CD4-positive, alpha-beta memory T cell (primary cell): ENCODE measurements at places on chromosomes 1 and 21. TPM values are rescaled to one million over a fixed set of nuclear protein-coding genes. Genes with fewer than 3 reads are reported as not detected.

The KCNH1 gene
- not detected for total RNA-seq

- H3K4me1 ChIP-seq = peaks cover 6% of the 10 kb centered on the region
- H3K36me3 ChIP-seq = no peaks in the 10 kb centered on the region
- H3K4me3 ChIP-seq = no peak overlapping the region
- H3K27ac ChIP-seq = no peak overlapping the region
- H3K27me3 ChIP-seq = no peaks in the 10 kb centered on the region
- DNase-seq = no peak
Observed at GRCh38 chr1:172686143-172686542, 27.2 kb downstream of the FASLG start.

GRCh38 chr1:207944571-207944970 is 33.6 kb upstream of the CD34 start:
- H3K4me1 ChIP-seq = no peaks in the 10 kb centered on the region
- H3K4me3 ChIP-seq = no peak overlapping the region
- no peaks in the 10 kb centered on the region for H3K36me3 ChIP-seq
- H3K27me3 ChIP-seq = no peaks in the 10 kb centered on the region
- DNase-seq = no peak
- no peak overlapping the region for H3K27ac ChIP-seq

The GLIS1 gene
- total RNA-seq = not detected

DNA sequence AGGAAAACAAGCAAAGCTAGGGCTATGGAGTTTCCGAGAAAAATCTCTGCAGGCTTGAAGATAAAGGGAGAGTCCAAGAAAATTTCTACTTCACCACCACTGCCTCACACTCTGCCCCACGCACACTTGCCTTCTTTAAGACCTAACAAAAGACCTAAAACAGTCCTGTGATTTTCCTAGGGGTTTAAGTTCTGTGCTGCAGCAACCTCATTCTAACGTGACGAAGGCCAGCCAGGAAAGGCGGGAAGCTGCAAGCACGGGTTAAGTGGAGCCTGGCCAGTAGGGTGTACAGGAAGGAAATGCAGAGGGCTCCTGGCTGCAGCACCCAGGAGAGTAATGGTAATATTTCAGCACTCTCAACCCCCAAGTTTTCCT is 1.5 kb downstream of the SPATA6 start:
- H3K4me3 ChIP-seq = no peak overlapping the region
- no peaks in the 10 kb centered on the region for H3K36me3 ChIP-seq
- no peaks in the 10 kb centered on the region for H3K27me3 ChIP-seq
- no peak for DNase-seq

DNA sequence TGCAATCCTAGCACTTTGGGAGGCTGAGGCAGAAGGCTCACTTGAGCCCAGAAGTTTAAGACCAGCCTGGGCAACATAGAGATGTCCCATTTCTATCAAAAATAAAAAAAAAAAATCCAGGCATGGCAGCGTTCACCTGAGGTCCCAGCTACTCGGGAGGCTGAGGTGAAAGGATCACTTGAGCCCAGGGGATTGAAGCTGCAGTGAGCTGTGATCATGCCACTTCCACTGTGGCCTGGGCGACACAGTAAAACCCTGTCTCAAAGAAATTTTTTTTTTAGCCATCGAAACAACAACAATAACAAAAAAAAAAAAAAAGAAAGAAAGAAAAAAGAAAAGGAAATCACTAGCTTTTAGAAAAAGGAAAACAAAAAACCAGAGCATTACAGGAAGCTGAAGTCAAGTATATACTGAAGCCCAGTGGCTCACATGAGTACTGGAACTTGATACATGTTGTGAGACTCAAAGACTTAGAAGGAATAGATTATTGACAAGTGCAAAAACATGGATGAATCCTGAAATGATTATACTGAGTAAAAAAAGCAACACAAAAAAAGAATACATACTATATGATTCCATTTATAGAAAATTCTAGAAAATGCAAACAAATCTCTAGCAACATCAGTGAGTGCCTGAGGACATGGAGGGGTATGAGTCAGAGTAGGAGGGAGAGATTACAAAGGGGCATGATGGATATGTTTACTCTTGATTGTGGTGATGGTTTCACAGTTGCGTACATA is 6.1 kb upstream of the RABGAP1L start:
- no peaks in the 10 kb centered on the region for H3K36me3 ChIP-seq
- no peak overlapping the region for H3K4me3 ChIP-seq
- H3K4me1 ChIP-seq = peaks cover 42% of the 10 kb centered on the region
- H3K27ac ChIP-seq = peak overlapping the region; percentile 21

The PLA2G4A gene
- total RNA-seq = 0.32 TPM

DNA sequence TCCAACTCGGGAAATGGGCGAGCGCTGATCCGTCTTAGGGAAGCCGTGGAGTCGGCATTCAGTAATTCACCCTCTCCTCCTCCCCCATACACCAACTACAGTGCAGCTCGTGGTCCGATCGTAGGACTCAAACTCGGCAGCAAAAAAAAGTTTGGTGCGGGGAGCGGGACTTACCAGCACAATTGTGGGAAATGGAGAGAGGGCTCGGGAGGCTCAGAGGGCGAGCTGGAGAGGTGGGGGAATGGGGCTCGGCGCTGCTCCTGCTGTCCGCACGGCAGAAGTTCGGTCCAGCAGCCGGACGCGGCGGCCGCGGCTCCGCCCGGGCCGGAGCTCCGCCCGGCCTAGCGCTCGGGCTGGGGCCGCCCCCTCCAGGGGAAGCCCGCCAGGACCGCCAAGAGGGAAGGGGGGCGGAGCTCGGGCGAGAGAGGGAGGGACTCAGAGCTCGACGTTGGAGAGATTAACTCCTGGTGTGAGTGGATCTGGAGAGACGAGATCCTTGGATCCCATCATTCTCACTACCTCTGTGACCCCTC is 676 bp upstream of the PIAS3 start:
- H3K36me3 ChIP-seq = peaks cover 21% of the 10 kb centered on the region
- no peaks in the 10 kb centered on the region for H3K27me3 ChIP-seq
- H3K4me3 ChIP-seq = peak overlapping the region; percentile 96
- peak overlapping the region; percentile 74 for H3K27ac ChIP-seq
- DNase-seq = peak; percentile 65
- H3K4me1 ChIP-seq = peaks cover 17% of the 10 kb centered on the region

The CELA2B gene
- not detected for total RNA-seq

The PFKFB2 gene
- total RNA-seq = 1.9 TPM

The RCAN1 gene
- 6.3 TPM for total RNA-seq

DNA sequence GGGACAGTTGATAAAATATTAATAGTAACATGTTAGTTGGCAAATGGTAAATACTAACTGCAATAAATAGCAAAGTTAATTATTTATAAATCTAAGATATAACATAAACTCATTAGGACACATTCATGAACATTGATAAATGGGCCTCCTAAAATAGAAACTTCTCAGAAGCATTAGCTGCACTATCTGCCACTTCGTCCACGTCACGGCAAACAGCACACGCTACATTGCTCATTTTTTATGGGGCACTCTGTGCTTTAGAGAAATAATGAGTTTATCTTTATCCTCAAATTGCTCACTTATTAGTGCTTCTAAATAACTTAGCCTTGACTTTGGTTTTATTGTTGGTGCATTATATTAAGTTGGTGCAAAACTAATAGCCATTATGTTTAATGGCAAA is 16.3 kb upstream of the HPCAL4 start:
- no peak overlapping the region for H3K27ac ChIP-seq
- no peaks in the 10 kb centered on the region for H3K36me3 ChIP-seq
- H3K4me1 ChIP-seq = no peaks in the 10 kb centered on the region
- H3K27me3 ChIP-seq = no peaks in the 10 kb centered on the region
- no peak for DNase-seq

GRCh38 chr1:28112388-28113241 is 24.2 kb upstream of the EYA3 start:
- peaks cover 10% of the 10 kb centered on the region for H3K4me1 ChIP-seq
- DNase-seq = no peak
- no peak overlapping the region for H3K4me3 ChIP-seq

The SV2A gene
- 5.0 TPM for total RNA-seq

- no peaks in the 10 kb centered on the region for H3K36me3 ChIP-seq
- no peak overlapping the region for H3K4me3 ChIP-seq
- DNase-seq = peak; percentile 77
- H3K27ac ChIP-seq = no peak overlapping the region
Observed at GRCh38 chr1:65075123-65075976, 72.7 kb upstream of the AK4 start.

- H3K4me1 ChIP-seq = no peaks in the 10 kb centered on the region
- H3K27ac ChIP-seq = no peak overlapping the region
- H3K36me3 ChIP-seq = no peaks in the 10 kb centered on the region
- no peaks in the 10 kb centered on the region for H3K27me3 ChIP-seq
Observed at GRCh38 chr1:38352869-38353268, 306.3 kb upstream of the POU3F1 start.

The ZNF593OS gene
- not detected for total RNA-seq

The DIPK1A gene
- total RNA-seq = 14.5 TPM

DNA sequence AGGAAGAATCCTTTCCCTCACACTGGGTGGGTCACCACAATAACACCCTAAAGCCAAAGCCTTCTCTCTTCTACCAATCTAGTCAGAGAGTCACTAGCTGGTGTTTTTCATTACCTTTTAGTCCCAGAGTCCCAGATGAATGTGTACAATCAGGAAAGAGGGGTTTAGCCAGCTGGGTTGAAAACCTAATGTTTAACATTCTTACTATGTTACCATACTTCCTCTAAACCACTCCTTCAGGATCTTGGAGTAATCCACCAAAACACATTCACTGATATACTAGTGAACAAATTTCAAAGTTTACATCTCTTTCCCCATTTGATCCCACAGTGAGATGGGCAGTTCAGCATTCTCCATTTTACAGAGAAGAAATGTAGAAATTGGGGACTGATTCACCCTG is 9.7 kb downstream of the LPAR3 start:
- H3K27ac ChIP-seq = no peak overlapping the region
- peaks cover under 1% of the 10 kb centered on the region for H3K4me1 ChIP-seq
- H3K27me3 ChIP-seq = no peaks in the 10 kb centered on the region
- no peak for DNase-seq
- H3K4me3 ChIP-seq = no peak overlapping the region

GRCh38 chr1:209526137-209526536 is 57.4 kb upstream of the CAMK1G start:
- no peak for DNase-seq
- H3K36me3 ChIP-seq = no peaks in the 10 kb centered on the region
- H3K27me3 ChIP-seq = no peaks in the 10 kb centered on the region
- no peaks in the 10 kb centered on the region for H3K4me1 ChIP-seq
- no peak overlapping the region for H3K4me3 ChIP-seq

- H3K36me3 ChIP-seq = no peaks in the 10 kb centered on the region
- no peaks in the 10 kb centered on the region for H3K27me3 ChIP-seq
- H3K27ac ChIP-seq = no peak overlapping the region
- no peak overlapping the region for H3K4me3 ChIP-seq
- H3K4me1 ChIP-seq = no peaks in the 10 kb centered on the region
Observed at GRCh38 chr1:204670152-204670927, 15.2 kb downstream of the LRRN2 start.

- H3K27ac ChIP-seq = no peak overlapping the region
- no peaks in the 10 kb centered on the region for H3K4me1 ChIP-seq
- no peaks in the 10 kb centered on the region for H3K27me3 ChIP-seq
Observed at GRCh38 chr1:94115900-94116436, 5.0 kb downstream of the ABCA4 start.

The ZNF683 gene
- not detected for total RNA-seq

DNA sequence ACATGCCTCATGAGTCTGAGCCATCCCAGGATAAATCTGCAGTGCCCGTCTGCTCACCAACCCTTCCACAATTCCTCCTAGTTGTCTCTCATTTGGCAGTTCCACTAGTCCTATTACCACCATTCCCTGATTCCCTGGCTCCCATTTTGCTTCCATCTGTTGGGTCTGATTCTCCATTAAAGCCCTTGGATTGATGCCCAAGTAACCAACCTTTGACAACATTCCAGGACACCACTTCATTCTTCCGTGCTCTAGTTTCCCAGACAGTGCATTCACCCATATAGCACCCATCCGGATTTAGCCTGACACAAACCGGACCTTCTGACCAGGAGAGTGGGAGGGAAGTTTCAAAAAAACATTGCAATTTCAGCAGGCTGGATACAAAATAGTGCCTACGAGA is 189.4 kb upstream of the PALMD start:
- no peak overlapping the region for H3K4me3 ChIP-seq
- no peak for DNase-seq
- no peak overlapping the region for H3K27ac ChIP-seq
- H3K36me3 ChIP-seq = no peaks in the 10 kb centered on the region

DNA sequence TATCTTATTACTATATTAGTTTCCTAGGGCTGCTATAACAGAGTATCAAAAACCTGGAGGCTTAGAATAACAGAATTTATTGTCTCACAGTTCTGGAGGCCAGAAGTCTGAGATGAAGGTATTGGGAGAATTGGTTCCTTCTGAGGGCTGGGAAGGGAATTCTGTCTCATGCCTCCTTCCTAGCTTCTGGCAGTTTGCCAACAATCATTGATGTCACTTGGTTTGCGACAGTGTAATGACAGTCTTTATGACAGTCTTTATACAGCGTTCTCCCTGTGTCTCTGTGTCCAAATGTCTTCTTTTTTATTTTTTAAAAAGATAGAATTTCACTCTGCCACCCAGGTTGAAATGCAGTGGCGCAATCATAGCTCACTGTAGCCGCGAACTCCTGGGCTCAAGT is 15.8 kb upstream of the CENPF start:
- no peak for DNase-seq
- no peak overlapping the region for H3K27ac ChIP-seq
- H3K27me3 ChIP-seq = no peaks in the 10 kb centered on the region
- H3K4me1 ChIP-seq = no peaks in the 10 kb centered on the region
- no peak overlapping the region for H3K4me3 ChIP-seq

- no peaks in the 10 kb centered on the region for H3K36me3 ChIP-seq
- H3K27me3 ChIP-seq = peaks cover 6% of the 10 kb centered on the region
- H3K27ac ChIP-seq = no peak overlapping the region
- peaks cover 4% of the 10 kb centered on the region for H3K4me1 ChIP-seq
- no peak for DNase-seq
Observed at GRCh38 chr1:11484321-11484655, 5.3 kb downstream of the DISP3 start.

- H3K27ac ChIP-seq = no peak overlapping the region
- no peaks in the 10 kb centered on the region for H3K36me3 ChIP-seq
- peaks cover 9% of the 10 kb centered on the region for H3K4me1 ChIP-seq
- no peak overlapping the region for H3K4me3 ChIP-seq
Observed at GRCh38 chr1:46401964-46402626, 8.0 kb downstream of the FAAH start.

- H3K27ac ChIP-seq = no peak overlapping the region
- no peaks in the 10 kb centered on the region for H3K27me3 ChIP-seq
- no peaks in the 10 kb centered on the region for H3K36me3 ChIP-seq
Observed at GRCh38 chr1:34460193-34460592, 283.5 kb downstream of the C1orf94 start.

- no peak for DNase-seq
- no peak overlapping the region for H3K4me3 ChIP-seq
- H3K36me3 ChIP-seq = no peaks in the 10 kb centered on the region
- no peaks in the 10 kb centered on the region for H3K27me3 ChIP-seq
- no peaks in the 10 kb centered on the region for H3K4me1 ChIP-seq
Observed at GRCh38 chr1:159469921-159470533, 30.5 kb downstream of the OR10J1 start.

GRCh38 chr1:224406216-224406615 is 28.4 kb downstream of the WDR26 start:
- H3K4me1 ChIP-seq = peaks cover 9% of the 10 kb centered on the region
- H3K4me3 ChIP-seq = no peak overlapping the region
- no peaks in the 10 kb centered on the region for H3K27me3 ChIP-seq
- no peak overlapping the region for H3K27ac ChIP-seq
- no peak for DNase-seq
- peaks cover 57% of the 10 kb centered on the region for H3K36me3 ChIP-seq

GRCh38 chr21:39688010-39688409 is 57.0 kb upstream of the IGSF5 start:
- H3K4me1 ChIP-seq = no peaks in the 10 kb centered on the region
- no peaks in the 10 kb centered on the region for H3K27me3 ChIP-seq
- no peak for DNase-seq
- no peak overlapping the region for H3K4me3 ChIP-seq
- H3K36me3 ChIP-seq = no peaks in the 10 kb centered on the region
- no peak overlapping the region for H3K27ac ChIP-seq
